T-helper 9 cell (primary cell): ENCODE measurements at places on chromosomes 6 and 20.

- DNase-seq: no peak
Measured at GRCh38 chr20:60203451-60203850, 245.2 kb downstream of the CDH26 start.

DNA sequence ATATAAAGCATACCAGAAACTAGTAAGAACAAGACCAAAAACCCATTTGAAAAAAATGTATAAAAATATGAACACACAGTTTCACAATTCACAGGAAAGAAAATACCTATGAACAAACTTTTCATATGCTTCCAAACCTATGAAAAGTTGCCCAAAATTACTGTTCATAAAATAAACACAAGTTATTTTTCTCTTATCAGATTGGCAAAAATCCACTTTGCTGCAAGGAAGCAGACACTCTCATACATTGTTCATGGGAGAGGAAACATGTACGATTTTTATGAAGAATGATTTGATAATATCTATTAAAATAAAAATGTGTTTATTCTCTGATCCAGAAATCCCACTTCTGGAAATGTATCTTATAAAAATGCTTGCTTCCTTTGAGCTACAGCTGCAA, 40.0 kb upstream of the OCSTAMP start:
- DNase-seq: no peak

DNA sequence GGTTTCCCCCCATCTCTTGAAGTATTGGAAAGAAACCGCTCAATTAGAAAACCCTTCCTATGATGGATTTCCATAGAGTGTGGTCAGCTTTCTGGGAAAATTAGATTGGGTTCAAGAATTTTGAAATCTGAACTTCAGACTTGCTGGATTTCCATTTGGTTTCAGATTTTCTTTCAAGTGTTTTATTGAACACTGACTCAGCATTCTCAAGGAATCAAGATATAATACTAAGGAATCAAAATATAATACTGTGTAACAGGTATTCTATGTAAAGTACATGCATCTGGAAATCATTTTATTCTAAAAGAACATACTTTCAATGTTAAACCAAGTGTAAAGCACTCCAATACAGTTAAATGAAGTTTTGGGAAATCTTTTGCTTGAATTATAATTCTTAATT, 94.7 kb upstream of the CCN2 start:
- no peak for DNase-seq

DNA sequence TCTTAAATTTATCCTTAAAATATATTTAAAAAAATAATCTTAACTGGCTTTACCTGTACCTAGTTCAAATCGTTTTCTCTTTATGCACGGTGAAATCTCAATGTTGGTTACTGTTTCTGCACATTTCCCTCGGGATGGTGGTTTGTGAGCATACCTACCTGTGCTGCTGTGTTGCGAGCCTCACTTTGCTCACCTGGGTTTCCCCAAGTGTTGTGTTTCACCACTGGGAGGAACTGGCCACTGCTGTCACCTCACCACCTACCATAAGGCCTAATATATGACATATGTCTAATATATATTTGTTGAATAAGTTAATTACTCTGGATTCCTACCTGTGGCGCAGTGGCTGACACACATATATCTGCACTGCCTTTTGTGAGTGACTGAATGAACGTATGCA, 493.5 kb upstream of the FLRT3 start:
- DNase-seq: no peak

GRCh38 chr6:89217299-89217910, at the start of gene GABRR1:
TSS of gene GABRR1 (minus strand) at chr6:89217358. CDS start at chr6:89217322, 36 bp downstream.
- no peak for DNase-seq

DNA sequence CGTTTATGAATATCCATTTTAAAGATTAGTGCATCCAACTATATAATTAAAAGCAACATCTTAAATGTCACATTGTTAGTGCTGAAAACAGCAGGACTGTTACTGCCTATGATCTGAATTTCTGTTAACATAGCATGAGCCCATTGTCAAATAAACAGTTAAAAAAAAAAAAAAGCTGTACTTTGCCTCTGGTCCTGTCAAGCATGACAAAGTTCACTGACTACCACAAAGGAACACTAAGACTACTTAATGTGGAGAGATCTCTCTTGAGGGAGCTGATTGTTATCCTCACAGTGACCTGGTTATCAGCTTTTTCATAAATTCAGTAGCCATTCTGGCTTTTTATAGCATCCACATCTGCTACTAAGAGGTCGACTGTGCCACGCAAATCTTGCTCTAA, 228.1 kb downstream of the TMEM200A start:
- no peak for DNase-seq

DNA sequence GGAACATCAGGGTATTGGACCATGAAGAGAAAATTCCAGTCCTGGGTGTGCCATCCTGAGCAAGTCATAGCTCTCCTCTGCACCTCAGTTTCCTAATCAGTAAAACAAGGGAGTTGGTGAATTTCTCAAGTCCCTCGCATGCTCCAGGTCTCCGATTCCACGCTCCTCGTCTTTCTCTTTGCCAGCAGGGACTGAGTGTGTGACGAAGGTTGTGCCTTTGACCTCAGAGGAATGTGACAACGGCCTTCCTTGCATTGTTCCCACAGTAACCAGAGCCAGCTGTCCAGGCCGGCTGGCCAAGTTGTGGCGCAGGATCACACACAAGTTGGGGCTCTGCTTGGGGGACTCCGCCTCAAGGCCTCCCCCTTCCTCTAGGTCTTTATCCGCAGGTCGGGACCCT, 217.3 kb downstream of the ATXN1 start:
- no peak for DNase-seq
